ENCODE measurements at places on chromosomes 1 and 21.
A peak's percentile ranks its signal among the peaks of the same experiment; 100 is the strongest.

- DNase-seq: no peak
These were observed 272.6 kb downstream of the S1PR1 start for GRCh38 chr1:101509370-101509769.

- DNase-seq: no peak
These were observed 11.9 kb downstream of the FASLG start for GRCh38 chr1:172670791-172671190.

DNA sequence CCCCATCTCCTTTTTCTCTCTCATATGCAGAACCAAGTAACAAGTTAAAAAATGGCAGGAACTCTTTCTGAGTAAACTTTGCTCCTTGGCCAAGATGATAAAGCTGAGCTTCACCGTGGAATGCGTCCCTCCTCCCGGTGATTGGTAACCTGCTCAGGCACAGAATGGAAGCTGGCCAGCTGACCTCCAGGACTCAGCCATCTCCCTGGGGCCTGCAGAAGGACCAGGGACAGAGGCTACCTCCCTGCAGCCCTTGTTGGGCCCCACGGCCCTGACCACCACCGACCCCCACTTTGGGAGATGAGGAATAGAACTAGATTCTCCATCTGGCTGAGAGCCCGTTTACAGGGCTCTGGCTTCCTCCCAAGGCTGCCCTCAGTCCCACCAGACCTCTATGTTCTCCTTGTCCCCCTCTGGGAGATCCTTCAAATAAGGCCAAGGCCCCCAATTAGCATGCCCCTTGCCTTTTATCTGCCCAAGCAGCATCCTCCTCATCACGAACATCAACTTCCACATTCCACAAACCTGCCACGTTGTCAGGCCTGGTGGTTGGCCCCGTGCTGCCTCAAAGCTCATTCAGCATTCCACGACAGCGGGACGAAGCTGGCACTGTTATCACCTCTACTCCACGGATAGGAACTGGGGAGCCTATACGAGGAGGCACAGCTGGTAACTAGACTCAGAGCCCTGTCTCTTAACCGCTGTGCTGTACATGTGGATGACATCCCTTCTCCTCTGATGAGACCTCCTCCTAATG lies 74.2 kb downstream of the CD34 start:
- no peak for DNase-seq

- peak; percentile 52 for DNase-seq
These were observed 9.6 kb downstream of the UMODL1 start for GRCh38 chr21:42080788-42081083.

DNA sequence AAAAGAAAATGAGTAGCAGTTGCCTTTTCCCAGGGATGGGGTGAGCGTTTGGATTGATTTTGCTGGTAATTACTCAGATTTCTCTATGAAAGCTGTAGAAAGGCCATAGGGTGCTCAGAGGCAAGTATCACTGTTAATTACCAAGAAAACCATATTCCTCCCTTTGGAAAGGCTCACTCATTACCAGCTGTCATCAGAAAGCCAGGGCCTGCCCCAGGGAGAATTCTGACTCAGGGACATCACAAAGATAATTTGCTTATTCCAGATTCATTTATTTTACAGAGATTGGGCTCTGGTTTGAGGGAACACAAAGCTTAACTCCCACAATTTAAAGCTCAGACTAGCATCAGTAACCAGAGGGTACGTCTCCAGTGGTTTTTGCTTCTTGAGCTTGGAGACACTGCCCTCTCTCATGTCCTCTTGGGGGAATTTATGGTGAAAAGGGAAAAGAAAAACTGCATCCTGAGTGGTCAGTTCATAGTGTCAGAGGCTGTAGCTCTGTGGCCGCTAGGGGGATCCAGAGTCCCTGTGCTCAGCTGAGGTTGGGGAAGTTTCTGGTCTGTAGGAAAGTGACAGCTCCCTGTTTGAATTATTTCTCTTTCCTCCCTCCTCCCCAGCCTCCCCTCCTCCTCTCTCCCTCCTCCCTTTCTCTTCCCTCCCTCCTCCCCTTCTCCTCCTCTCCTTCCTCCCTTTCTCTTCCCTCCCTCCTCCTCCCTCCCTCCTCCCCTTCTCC lies 204.3 kb downstream of the KCNJ6 start:
- DNase-seq: peak; percentile 16

GRCh38 chr1:22579541-22580155 lies 16.4 kb downstream of the EPHA8 start:
- no peak for DNase-seq

- no peak for DNase-seq
These were observed 40.3 kb upstream of the COL18A1 start for GRCh38 chr21:45364468-45365185.

DNA sequence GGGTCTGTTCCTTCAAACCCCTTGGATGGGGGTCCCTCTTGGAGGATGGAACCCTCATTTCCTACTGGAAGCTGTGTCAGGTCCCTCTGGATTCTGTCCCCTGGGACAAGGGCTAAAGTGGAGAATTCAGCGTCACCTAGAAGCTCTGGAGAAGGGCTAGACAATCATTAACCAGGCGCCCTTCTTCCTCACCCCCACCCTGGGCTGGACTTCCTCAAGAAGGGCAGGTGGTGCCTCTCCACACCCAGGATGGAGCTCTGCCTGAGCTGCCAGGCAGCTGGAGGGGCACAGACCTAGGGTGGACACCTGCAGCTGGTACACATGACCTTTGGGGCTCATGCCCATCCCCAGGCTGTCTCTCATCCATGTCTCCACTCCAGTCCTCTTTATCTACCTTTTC lies 3.6 kb downstream of the CELF3 start:
- no peak for DNase-seq

GRCh38 chr1:114725230-114725629 lies 8.7 kb upstream of the NRAS start:
- DNase-seq: no peak

DNA sequence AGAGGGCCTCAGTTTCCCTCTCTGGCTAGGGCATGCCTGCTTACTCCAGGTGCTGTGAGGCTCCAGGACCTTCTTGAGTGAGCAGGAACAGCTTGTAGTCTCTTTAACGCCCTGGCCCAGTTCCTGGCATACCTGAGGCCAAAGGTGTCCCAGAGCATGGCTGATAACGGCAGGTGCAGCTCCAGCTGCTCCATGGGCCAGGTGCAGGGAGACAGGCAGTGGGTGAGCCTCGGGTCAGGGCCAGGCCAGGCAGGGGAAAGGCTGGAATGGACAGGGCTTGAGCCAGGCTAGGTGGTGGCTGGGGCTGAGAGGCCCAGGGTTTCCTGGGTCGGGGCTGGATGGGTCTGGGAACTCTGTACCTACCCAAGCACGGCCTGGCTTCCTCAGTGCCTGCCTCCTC lies 18.3 kb downstream of the EDN2 start:
- no peak for DNase-seq

DNA sequence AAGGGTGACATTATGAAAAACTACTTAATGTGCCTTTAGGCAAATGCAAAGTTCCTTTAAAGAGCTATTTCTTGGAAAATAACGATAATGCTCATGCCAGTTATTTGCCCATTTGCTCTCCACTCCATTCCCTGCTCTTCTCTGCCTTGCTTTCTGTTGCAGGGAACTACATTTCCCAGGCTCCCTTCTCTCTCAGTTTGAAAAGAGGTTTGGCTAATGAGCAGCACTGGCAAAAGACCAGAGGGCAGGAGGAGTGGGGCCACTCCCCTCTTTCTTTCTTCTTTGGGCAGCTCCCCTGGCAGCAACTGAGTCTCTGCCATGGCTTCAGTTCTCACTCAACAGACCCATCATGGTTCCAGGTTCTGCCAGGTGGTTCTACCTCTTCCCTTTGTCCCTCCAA lies 130.5 kb downstream of the RWDD3 start:
- no peak for DNase-seq

- no peak for DNase-seq
These were observed 15.7 kb downstream of the GPR157 start for GRCh38 chr1:9112961-9113880.

- no peak for DNase-seq
These were observed 1.2 kb upstream of the H6PD start for GRCh38 chr1:9233241-9233941.

DNA sequence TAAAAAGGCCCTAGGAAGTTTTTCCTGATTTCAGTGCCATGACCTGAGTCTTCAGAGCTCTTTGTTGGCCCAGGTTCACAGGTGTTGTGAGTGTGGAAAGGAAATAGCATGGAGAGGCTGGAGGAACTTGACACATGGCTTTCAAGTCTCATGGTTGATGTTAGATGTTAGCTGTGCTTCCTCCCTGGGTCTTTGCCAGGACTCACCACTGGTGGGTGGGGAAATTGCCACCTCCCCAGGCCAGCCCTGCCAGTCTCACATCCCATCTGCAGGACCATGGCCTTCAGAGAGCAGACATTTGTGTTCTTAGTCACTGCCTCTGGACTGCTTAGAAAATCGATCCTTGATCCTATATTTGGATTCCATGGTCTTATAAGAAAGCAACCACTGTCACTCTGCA lies 383.2 kb downstream of the DISC1 start:
- DNase-seq: no peak

GRCh38 chr1:174333437-174333836 lies 114.3 kb upstream of the GPR52 start:
- no peak for DNase-seq

All from HS-5 (cell line).